Activated CD8-positive, alpha-beta T cell treated with anti-CD3 and anti-CD28 coated beads for 36 hours (primary cell): ENCODE measurements at places on chromosomes 1 and 21.
A peak's percentile ranks its signal among the peaks of the same experiment; 100 is the strongest.

DNA sequence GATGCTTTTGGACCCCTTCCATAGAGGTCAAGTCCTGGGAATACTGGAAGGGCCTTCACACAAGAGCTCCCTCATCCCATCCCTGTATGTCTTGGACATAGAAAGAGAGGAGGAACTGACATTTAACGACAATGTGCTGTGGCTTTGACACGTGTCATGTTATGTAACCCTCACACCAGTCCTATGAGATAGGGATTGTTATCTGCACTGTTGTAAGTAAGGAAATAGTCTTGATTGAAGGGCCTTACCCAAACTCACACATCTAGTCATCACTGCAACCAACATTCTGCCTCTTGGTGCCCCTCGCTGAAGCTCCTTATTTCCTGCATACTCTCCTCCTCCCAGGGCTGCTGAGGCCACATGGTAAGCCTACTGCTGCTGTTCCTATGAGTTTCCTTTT, 63.7 kb upstream of the ANGPTL1 start:
- no peaks in the 10 kb centered on the region for H3K27me3 ChIP-seq
- H3K4me3 ChIP-seq: no peak overlapping the region
- no peaks in the 10 kb centered on the region for H3K36me3 ChIP-seq
- no peak for DNase-seq

- peak; percentile 18 for DNase-seq
- peaks cover 49% of the 10 kb centered on the region for H3K27me3 ChIP-seq
- peaks cover 4% of the 10 kb centered on the region for H3K4me1 ChIP-seq
- H3K36me3 ChIP-seq: no peaks in the 10 kb centered on the region
Measured at GRCh38 chr1:201946224-201946908, at the start of gene LMOD1. Gene LMOD1 (minus strand): TSS chr1:201946548. CDS start chr1:201946340, 208 bp downstream.

DNA sequence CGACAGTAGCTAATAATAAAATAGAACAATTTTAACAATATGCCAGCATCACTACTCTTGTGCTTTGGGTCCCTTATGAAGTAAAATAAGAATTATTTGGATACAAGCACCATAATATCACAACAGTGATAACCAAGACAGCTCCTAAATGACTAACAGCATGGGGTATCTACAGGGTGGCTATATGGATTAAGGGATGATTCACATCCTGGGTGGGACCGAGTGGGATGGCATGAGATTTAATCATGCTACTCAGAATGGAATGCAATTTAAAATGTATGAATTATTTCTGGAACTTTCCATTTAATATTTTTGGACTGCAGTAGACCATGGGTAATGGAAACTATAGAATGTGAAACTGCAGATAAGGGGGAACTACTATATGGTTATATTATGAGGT, 28.1 kb upstream of the B3GALNT2 start:
- H3K36me3 ChIP-seq: no peaks in the 10 kb centered on the region
- peaks cover 3% of the 10 kb centered on the region for H3K27me3 ChIP-seq
- no peak overlapping the region for H3K4me3 ChIP-seq
- no peak overlapping the region for H3K27ac ChIP-seq
- no peak for DNase-seq

GRCh38 chr1:161953256-161953920, 70.3 kb downstream of the OLFML2B start:
- peaks cover 19% of the 10 kb centered on the region for H3K36me3 ChIP-seq
- no peak overlapping the region for H3K4me3 ChIP-seq
- peaks cover 30% of the 10 kb centered on the region for H3K4me1 ChIP-seq
- no peak overlapping the region for H3K27ac ChIP-seq
- no peak for DNase-seq
- H3K27me3 ChIP-seq: no peaks in the 10 kb centered on the region

GRCh38 chr1:180691322-180691913, 59.6 kb downstream of the XPR1 start:
- peaks cover 17% of the 10 kb centered on the region for H3K4me1 ChIP-seq
- DNase-seq: no peak
- no peaks in the 10 kb centered on the region for H3K27me3 ChIP-seq
- no peak overlapping the region for H3K4me3 ChIP-seq
